ENCODE measurements at places on chromosomes 7 and 10.

- DNase-seq = no peak
Observed at GRCh38 chr7:41190581-41190980, 512.3 kb downstream of the INHBA start.

DNA sequence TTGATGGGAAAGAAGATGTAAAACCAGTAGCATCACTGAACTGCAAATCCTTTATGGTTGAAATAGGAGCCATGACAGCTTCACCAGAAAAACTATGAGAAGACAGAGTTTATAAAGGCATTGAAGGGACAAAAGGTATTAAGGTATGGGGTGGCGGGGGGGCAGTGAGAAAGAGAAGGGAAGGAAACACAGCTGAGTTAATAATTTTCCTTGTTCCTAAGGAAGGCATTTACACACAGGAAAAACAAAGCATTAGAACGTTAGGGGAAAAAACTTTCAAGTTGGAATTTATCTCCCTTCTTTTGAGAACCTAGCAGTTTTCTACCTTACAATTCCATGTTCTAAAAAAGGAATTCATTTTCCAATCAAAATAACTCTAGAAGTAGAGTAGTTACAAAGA lies 4.4 kb downstream of the LARP4B start:
- no peak for DNase-seq

DNA sequence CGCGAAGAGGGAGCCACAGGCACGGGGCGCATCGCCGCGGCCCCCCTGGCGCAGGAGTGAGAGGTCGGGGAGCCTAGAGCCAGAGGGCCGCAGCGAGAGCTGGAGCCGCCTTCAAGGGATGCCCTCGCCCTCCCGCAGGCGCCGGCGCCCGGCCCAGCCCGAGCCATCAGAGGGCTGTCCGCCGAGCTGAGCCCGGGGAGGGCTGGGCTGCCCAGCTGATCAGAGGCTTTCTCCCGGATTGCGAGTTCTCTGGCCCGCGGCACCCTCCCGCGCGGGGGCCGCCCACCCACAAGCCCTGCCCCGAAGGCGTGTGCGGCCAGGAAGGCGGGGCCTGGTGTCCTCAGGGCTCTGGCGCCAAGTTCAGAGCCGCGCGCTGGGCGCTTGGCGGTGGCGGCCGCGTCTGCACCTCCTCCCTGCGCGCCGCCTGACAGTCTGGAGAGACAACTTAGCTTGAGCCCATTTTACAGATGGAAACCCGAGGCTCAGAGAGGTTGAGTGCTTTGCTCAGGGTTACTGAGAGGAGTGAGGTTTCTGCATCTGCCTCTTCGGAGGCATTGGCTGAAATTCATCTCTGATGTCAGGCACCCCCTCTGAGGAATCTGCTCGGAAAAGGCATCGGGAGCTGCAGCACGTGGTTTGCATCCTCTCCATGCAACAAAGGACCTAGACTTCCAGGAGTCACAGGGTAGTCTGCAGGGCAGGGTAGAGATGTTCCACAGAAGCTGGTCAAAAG lies 3.8 kb upstream of the ANTXRL start:
- DNase-seq = no peak

DNA sequence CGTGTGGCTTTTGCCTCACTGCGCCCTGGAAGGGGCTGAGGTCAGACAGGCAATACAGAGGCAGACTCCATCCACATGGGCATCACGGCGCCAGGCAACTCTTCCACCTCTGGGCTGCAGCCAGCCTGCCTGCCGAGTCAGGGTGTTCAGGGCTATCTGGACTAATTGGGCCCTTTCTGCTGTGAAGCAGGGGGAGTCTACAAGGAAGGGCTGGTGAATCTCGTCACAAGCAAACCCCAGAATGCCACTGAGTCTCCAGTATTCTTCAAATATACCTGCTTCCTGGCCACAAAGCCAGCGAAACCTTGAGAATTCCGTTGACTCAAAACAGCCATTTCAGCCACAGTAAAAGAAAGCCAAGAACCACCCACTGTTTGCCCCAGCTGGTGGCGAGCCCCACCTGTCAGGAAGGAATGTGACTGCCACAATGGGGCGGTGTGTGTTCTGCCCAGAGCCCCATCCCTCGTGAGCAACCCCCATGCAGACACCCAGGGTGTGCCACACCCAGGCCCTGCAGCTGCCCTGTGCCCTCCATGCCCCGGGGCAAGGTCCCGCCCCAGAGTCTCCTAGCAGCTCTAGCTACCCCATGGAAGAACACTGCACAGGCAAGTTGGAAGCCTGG lies 117.3 kb downstream of the FAM53B start:
- DNase-seq = no peak

- no peak for DNase-seq
Observed at GRCh38 chr7:17671956-17672355, 268.3 kb downstream of the SNX13 start.

- DNase-seq = no peak
Observed at GRCh38 chr10:22473044-22473443, 127.7 kb downstream of the SPAG6 start.

- no peak for DNase-seq
Observed at GRCh38 chr7:88203401-88203800, 16.4 kb downstream of the SRI start.

DNA sequence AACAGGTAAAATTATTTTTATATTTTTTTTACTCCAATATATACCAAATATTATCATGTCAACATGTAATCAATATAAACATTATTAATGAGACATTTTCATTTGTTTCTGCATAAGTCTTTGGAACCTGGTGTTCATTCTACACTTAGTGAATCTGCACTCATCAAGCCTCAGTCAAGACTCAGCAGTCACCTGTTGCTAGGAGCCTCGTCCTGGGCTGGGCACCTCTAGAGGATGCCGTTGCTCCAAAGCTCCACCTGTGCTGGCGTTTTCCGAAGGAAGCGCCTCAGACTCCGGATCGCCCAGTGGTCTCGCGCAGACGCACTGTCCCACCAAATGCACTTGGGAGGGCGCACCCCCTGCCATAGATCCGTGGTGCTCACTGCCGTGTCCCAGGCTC lies 604.7 kb upstream of the MKI67 start:
- no peak for DNase-seq

DNA sequence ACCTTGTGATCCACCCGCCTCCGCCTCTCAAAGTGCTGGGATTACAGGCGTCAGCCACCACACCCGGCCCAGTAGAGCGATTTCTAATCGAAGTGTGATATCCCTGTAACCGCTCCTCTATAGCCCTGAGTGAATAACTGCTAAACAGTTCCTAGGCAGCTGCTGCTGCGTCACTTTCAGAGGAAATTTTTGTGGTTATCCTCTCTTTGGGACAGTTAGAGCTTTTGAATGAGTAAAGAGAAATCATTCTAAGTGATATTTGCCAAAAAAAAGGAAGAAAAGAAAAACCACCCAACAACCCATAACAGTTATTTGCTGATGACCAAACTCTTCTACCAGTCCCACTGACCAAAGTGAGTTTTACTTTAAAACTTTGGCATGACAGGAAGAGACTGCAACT lies 59.9 kb downstream of the MKX start:
- no peak for DNase-seq

DNA sequence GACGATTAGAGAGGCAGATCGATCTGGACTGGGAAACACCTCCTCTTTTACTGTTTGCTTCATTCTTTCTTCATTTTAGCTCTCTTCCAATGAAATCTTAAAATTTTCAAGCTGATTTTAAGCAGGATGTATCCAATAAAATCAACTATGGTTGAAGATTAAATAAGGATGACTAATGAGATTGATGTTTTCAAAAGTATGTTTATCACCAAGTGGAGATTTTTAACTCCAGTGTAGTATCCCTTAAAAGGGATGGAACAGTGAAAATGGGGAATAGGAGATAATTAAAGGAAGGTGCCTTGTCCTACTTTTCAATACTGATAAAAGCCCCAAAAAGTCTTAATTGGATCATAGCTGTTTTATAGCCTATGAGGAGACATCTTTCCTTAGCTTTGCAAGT lies 11.6 kb upstream of the LIPF start:
- DNase-seq = no peak

- no peak for DNase-seq
Observed at GRCh38 chr10:132774181-132774901, 11.6 kb downstream of the NKX6-2 start.

- DNase-seq = no peak
Observed at GRCh38 chr7:117297606-117298005, 25.3 kb downstream of the WNT2 start.

GRCh38 chr10:66772548-66773471 lies 153.0 kb upstream of the LRRTM3 start:
- DNase-seq = no peak

DNA sequence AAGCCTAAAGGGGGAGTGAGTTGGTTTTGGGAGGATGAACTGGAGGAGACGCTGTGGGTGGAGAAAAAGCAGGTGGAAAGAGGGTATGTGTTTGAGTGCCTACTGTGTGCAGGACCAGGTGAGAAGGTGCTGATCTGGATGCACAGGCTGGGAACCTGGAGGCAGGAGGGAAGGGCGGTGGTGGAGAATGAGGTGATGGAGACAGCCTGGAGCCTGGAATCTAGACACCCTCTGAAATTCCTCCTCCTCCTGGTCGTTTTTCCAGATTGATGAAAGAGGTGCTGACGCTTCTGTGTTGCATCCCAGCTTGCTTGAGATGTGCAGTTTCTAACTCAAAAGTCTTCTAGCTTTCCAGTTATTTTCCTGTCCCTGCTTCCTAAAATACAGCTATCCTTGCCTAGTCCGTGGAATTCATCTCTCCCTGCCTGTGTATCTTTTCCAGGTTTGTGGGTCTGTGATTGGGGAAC lies 67.5 kb downstream of the LRMDA start:
- DNase-seq = no peak

GRCh38 chr10:132624847-132625471 lies 87.4 kb downstream of the INPP5A start:
- no peak for DNase-seq

DNA sequence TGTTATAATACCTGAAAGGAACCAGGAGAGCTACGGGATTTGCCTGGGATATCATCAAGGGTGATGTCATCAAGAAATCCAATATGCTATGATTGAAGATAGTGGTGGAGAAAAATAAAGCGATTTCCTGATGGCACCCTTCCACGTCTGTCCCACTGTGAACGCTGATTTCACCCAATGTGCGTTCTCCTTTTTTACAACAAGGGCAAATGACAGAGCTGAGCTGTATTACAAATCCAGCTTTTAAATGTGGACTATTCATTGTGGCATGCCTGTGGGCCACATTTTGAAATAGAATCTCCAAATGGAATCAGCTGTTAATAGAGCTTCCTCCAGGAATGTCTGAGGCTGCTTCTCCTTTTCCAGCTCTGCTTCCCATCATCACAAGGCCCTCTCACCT lies 23.3 kb downstream of the SLC13A4 start:
- no peak for DNase-seq

- DNase-seq = no peak
Observed at GRCh38 chr7:142787783-142788182, 17.0 kb downstream of the PRSS2 start.

DNA sequence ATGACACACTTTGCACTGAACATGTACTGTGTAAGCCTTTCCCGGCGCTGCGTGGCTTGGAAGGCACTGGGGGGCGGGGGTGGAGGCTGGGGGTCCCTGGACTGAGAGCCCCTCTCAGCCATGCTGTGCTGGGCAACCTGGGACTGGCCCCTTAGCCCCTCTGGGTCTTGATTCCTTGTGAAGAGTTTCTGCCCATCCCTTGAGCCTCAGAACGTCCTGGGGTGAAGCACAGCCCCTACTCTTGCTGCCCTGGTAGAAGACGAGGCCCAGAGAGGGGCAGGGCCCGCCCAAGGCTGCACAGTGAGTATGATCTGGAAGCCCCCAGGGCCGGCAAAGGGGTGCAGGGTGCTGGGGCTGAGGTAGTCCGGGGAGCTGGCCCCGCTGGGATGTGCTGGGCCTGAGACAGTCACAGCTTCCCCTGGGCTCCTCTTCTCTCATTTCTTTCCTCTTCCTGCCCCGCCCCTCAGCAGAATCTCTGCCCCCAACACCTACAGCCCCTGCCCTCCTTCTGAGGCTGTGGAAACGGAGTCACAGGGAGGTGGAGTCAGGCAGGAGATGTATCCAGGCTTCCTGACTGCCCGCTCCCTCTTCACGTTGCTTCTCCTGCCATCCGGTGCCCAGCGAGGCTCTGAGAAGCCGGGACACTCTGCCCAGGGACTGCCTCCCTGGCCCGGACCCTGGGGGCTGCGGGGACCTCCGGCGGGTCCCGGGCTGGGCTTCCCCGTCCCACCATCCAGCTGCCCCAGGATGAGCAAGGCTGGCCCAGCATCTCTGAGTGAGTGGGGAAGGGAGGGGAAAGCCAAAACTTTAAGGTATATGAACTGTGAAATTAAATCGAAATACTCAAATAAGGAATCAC lies 60.5 kb downstream of the UNCX start:
- no peak for DNase-seq

- no peak for DNase-seq
Observed at GRCh38 chr10:11325817-11326216, 285.6 kb downstream of the USP6NL start.

DNA sequence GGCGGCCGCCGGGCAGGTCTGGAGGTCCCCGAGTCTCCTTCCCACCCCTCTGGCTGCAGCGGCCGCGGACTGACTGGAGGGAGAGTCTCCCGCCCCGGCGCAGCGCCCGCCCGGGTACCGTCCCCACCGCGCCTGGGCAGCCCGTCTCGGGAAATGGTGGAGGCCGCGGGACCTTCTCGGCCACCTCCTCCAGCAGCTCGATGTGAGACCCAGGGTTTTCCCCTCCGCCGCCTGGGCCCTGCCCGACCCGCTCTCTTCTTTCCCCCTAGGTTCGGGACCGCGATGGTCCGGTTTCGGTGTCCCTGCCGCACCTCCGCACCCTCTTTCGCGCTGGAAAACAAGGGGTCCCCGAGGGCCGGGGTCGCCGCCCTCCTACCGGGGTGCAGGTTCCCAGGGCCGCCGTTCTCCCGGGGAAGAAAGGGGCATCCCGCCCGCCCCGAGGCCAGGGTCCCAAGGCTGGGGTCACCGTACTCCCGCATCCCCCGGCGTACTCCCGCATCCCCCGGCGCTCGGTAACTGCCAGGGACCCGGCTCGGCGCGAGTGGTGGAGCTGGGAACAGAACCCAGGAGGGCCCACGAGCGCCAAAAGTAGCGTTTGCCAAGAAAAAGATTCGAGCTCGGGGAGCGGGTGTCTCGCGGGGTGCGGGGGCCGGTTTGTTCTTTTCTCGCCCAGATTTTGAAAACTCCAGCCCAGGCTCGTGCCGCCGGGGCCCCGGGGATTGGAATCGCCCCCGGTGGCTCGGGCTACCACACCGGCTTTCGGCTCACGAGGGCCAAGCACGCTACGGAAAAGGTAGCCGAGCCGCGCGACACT lies 3.4 kb downstream of the TNRC18 start:
- DNase-seq = no peak

- DNase-seq = no peak
Observed at GRCh38 chr10:107554333-107554732, 389.8 kb upstream of the SORCS1 start.
